Activated B cell treated with CpG ODN at 0.5 μM for 24 hours (primary cell): ENCODE measurements at places on chromosomes 7 and 10. TPM values are rescaled to one million over a fixed set of nuclear protein-coding genes. Genes with fewer than 3 reads are reported as not detected.

DNA sequence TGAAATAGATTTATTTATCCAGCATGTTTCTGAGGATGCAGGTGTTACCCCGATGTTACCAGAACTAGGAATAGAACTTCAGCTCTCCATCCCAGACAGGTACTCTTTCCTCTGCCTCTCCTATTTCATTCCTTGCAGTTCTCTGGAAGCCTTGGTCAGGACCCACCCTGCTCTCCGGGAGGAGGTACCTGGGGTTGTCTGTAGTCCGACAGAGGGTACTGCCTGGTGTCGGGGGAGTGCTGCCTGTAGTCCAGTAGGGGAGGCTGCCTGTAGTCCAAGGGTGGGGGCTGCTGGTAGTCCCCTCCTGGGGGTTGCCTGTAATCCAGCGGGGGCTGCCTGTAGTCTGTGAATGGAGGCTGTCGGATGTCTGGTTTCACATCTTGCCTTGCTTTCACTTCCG, 328.4 kb downstream of the PHTF2 start:
- H3K36me3 ChIP-seq = no peaks in the 10 kb centered on the region
- DNase-seq = no peak
- peaks cover 6% of the 10 kb centered on the region for H3K27me3 ChIP-seq
- H3K4me1 ChIP-seq = no peaks in the 10 kb centered on the region
- H3K27ac ChIP-seq = no peak overlapping the region

DNA sequence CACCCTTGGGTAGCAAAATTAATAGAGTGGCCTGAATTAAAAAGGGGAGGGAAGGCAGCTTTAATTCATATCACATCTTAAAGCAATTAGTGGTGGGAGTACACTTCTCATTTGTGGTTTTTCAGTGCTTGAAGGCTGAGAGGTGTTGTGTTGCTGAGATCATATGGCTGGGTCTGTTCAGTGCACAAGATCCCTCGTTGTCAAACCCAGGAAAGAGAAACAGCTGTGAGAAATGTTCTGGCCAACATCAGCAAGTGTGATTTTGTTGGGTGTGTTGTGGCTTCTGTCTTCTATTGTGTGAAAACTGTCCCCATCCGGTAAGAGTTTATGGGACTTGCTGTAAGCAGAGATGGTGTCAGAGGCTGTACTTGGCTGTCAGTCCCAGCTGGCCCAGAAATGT, 197.9 kb upstream of the BMPER start:
- H3K4me3 ChIP-seq = no peak overlapping the region
- H3K36me3 ChIP-seq = peaks cover under 1% of the 10 kb centered on the region
- no peak for DNase-seq
- no peaks in the 10 kb centered on the region for H3K4me1 ChIP-seq
- H3K27ac ChIP-seq = no peak overlapping the region

GRCh38 chr10:110794808-110795207, 76.9 kb upstream of the PDCD4 start:
- DNase-seq = no peak
- H3K27ac ChIP-seq = no peak overlapping the region
- no peaks in the 10 kb centered on the region for H3K4me1 ChIP-seq
- peaks cover 4% of the 10 kb centered on the region for H3K27me3 ChIP-seq
- no peaks in the 10 kb centered on the region for H3K36me3 ChIP-seq

GRCh38 chr7:117014673-117015133, 61.4 kb downstream of the ST7 start:
- no peaks in the 10 kb centered on the region for H3K36me3 ChIP-seq
- no peak overlapping the region for H3K27ac ChIP-seq
- H3K4me1 ChIP-seq = peaks cover 50% of the 10 kb centered on the region
- DNase-seq = no peak
- H3K4me3 ChIP-seq = no peak overlapping the region

Gene MRPS33
- 37.5 and 46.4 TPM in 2 replicates for total RNA-seq

Gene ADD3
- total RNA-seq = 85.8 and 95.3 TPM in 2 replicates
